KG1 (cell line): ENCODE measurements at places on chromosomes 4 and X.

DNA sequence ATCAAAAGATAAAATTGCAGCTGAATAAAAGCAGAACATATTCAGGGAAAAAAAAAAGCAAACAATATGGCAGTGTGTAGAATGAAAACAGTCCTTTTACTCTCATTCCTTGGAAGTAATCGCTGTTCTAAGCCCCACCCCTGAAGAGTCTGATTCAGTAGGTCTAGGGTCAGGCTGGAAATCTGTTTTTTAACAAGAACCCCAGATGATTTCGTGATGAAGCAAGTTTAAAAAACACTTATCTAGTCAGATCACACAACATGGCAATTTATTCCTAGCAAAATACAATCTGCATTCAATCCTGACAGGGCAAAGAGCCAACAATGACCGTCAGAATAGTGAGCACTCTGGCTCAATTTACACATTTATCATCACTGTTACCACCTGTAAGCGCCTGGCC, 16.1 kb downstream of the FAM120C start:
- DNase-seq, result no peak

DNA sequence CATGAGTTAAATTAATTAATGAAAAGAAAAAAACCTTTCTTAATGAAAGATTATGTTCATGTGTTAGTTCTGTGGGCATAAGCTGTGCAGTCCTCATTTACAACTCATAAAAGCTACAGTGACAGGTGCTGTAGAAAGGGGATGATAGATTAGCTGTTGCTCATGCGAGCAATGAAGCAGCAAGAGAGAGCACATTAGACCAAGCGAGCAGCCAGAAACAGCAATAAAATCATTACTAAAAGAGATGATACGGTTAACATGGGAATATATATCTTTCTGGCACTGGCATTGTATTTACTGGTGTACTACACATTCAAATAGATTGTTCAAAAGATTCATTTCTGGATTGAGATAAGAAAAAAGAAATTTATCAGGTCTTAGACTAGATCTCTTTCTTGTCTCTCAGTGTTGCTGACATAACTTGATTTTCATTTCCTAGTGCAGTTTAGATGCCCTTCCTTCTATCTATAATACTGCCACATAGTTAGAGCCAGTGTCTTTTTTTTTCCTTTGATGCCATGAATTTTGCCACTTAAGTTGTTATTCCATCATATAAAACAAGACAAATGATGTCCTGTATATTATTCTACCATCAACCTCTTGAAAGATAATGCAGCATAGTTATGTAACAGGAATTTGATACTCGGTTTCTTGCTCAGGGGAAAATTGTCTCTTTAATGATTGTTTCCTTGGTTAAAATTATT, 164.6 kb downstream of the BANK1 start:
- DNase-seq, result no peak

DNA sequence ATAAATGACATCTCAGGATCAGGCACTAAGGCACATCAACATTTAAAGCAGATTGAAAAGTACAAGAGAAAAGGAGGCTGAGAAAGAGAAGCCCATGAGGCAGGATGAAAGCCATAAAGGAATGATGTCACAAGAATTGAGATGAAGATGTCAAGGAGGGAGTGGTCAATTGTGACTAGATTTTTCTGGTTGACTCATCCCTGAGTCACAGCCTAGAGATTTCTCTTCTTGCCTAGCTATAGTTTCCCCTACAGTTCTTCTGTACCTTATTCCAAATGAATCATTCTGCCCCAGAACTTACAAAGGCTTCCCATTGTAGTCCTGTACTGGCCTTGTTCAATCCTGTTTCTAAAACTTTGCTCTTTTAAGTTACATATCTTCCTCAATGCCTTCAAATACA, 3.4 kb upstream of the USP53 start:
- no peak for DNase-seq

GRCh38 chr4:112508356-112508755, 7.6 kb downstream of the NEUROG2 start:
- DNase-seq, result no peak

DNA sequence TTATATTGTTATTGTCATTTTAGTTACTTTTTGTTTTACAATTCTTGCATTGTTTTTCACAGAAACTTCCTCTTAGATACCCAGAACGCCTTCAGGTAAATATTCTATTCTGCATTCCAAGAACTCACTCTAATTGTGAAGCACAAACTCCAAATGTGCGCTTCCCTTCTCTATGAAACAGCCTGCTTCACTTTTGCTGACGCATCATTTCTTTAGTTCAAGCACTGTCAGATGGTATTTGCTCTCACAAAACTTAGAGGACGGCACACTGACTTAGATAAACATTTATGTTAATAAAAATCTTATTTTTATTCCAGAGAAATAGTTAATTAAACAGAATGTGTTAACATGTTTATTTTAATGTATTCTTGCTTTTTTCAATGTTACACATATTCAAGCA, 3.3 kb downstream of the CSN1S1 start:
- DNase-seq, result no peak

- DNase-seq, result no peak
These were observed 236.6 kb upstream of the PCDH18 start for GRCh38 chr4:137768881-137769280.

- no peak for DNase-seq
These were observed 148.2 kb downstream of the RASL11B start for GRCh38 chr4:53010318-53010717.

- no peak for DNase-seq
These were observed 278.9 kb upstream of the GIMD1 start for GRCh38 chr4:106647451-106647850.

GRCh38 chr4:38762560-38762959, 20.2 kb downstream of the TLR10 start:
- no peak for DNase-seq

GRCh38 chrX:44675362-44676024, 132.8 kb upstream of the FUNDC1 start:
- DNase-seq, result no peak

- no peak for DNase-seq
These were observed 181.3 kb upstream of the NDST4 start for GRCh38 chr4:115294717-115295116.

DNA sequence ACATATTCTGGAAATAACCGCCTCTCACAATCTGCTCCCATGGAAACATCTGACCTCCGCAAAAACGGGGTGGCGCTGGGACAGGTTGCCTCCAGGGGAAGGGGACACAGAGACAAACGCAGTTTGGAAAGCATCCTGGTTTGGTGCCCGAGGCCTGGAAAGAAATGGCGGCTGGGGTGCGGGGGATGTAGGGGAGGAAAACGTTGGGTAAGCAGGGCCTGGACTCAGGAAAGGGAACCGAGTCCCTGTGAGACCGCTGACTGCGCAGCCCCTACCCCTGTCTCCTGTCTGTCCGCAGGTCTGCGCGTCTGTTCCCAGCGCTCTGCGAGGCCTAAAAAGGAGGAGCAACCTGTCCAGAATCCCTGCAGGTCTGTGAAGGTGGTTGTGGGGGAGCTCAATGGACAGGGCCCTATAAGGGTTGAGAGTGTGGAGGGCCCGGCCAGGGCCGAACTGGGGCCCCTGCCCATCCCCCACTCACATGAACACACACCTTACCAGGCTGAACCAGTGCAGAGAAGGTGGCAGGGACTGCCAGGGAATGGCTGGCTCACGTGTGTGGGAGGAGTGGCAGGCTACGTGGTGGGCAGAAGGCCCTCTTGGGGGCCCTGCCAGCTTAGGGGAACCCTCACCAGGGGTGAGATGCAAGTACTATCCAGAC, 672 bp downstream of the TCEAL3 start:
- no peak for DNase-seq

GRCh38 chr4:183078634-183079033, 20.4 kb upstream of the WWC2 start:
- no peak for DNase-seq

GRCh38 chr4:93870876-93871458, 42.4 kb downstream of the ATOH1 start:
- no peak for DNase-seq

- DNase-seq, result no peak
These were observed 109.2 kb downstream of the FHDC1 start for GRCh38 chr4:153045111-153045982.

DNA sequence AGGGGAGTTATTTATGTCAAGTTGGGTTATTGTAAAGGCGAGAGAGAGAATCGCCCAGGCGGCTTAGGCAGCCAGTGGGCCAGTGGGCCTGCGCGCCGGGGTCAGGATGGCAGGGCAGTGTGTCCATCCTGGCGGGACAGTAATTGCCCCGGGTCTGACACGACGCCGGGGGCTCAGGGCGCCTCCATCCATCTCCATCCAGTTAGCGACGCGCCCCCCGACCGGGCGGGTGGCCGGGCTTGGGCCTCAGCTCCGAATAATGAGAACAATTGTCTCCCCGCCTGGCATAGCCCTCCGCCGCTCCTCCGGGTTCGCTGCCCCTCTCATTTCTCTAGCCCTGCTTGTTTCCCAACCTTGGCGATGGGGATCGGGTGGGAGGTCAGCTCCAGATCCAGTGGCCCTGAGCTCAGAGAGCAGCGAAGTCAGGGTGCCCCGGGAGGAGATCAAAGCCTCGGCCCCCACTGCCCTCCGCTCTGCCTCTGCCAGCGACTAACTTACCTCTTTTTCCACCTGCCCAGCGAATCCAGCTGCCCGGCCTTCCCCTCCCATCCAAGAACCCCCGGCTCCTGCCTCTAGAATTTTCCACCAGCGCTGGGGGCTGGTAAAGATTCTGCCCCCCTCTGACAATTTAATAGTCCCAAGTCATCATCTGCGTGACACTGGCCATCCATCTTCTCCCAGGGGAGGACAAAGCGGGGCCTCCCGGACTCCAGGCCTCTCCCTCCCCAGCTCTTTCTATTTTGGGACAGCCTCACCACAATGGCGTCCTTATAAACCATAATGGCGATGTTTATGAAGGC, 56.9 kb upstream of the TMEM33 start:
- DNase-seq, result no peak

GRCh38 chr4:183966371-183966770, 61.3 kb downstream of the STOX2 start:
- no peak for DNase-seq
